ENCODE measurements at places on chromosomes 3 and 15.

GRCh38 chr15:59322056-59322759, 50.5 kb downstream of the MYO1E start:
- no peak for DNase-seq

DNA sequence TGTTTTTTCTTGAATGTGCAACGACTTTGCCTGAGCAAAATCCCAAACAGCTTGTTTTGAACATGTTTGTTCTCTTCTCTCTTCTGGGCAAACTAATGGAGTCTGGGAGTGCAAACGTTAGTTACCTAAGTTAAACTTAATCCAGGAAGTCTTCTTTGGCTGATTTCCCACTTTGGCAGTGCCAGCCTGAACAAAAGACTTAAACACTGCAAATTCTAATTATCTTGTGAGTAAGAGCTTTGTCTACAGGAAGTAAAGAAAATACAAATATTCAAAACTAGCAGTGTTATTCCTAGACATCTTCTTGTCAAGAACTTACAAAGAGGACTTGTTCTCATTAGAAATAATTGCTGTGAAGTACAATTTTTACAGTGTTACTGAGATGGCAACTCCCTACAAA, 16.7 kb upstream of the DENND6A start:
- no peak for DNase-seq

GRCh38 chr3:85670634-85671205, 711.9 kb downstream of the CADM2 start:
- no peak for DNase-seq

GRCh38 chr15:90881978-90882721, 2.2 kb upstream of the FES start:
- DNase-seq: no peak

Measured in stimulated activated CD4-positive, alpha-beta T cell treated with anti-CD3 and anti-CD28 coated beads, Interleukin-4, amount 100 ng/mL, for 48 hours (primary cell).